Breast epithelium (tissue), 4 donors: ENCODE measurements at places on chromosomes 3 and 15. TPM values are rescaled to one million over a fixed set of nuclear protein-coding genes. Genes with fewer than 3 reads are reported as not detected.

GOLGA6B gene
- not detected for total RNA-seq

IGSF11 gene
- total RNA-seq = under 0.01 TPM

CX3CR1 gene
- total RNA-seq = 1.3 TPM

LSM3 gene
- 11.5 TPM for total RNA-seq

LRRC2 gene
- 13.8 TPM for total RNA-seq

REC114 gene
- total RNA-seq = not detected

GOLGA6L4 gene
- total RNA-seq = 3.8 TPM

UROC1 gene
- not detected for total RNA-seq

BUB1B gene
- 1.9 TPM for total RNA-seq

CRYGS gene
- total RNA-seq = 5.9 TPM

SEMA5B gene
- total RNA-seq = 0.15 TPM

FEZF2 gene
- total RNA-seq = not detected

EIF4E3 gene
- total RNA-seq = 16.1 TPM

PRTG gene
- total RNA-seq = 5.2 TPM

ZNF385D gene
- total RNA-seq = 3.8 TPM

CPN2 gene
- total RNA-seq = not detected

CYP11A1 gene
- total RNA-seq = 4.6 TPM

DUOX1 gene
- total RNA-seq = 1.6 TPM

GABRA5 gene
- not detected for total RNA-seq

UNC13C gene
- total RNA-seq = 2.9 TPM

DTWD1 gene
- 33.8 TPM for total RNA-seq

ROPN1 gene
- total RNA-seq = 6.1 TPM

MTHFS gene
- total RNA-seq = 51.5 TPM

LOXL1 gene
- 5.6 TPM for total RNA-seq

TICRR gene
- 0.15 TPM for total RNA-seq

TGM4 gene
- not detected for total RNA-seq

CTXN2 gene
- total RNA-seq = not detected

ITIH3 gene
- total RNA-seq = 0.64 TPM

DZIP1L gene
- 24.5 TPM for total RNA-seq

ZNF80 gene
- 0.16 TPM for total RNA-seq

DOCK3 gene
- 0.66 TPM for total RNA-seq

FRMD5 gene
- total RNA-seq = not detected

CLDN16 gene
- total RNA-seq = 0.29 TPM

UBA7 gene
- total RNA-seq = 77.4 TPM

AGBL1 gene
- not detected for total RNA-seq

CD86 gene
- 12.6 TPM for total RNA-seq

MAPKBP1 gene
- total RNA-seq = 24.3 TPM

FBXW12 gene
- not detected for total RNA-seq

NR2E3 gene
- 1.6 TPM for total RNA-seq

SCAMP5 gene
- 2.2 TPM for total RNA-seq

TMEM207 gene
- not detected for total RNA-seq

SRGAP3 gene
- 13.6 TPM for total RNA-seq

GOLGA8M gene
- total RNA-seq = 2.9 TPM
